WTC11 (cell line): ENCODE measurements at places on chromosomes 2 and 18. TPM values are rescaled to one million over a fixed set of nuclear protein-coding genes. Genes with fewer than 3 reads are reported as not detected.

CXCR1 gene
- total RNA-seq: not detected in 3 replicates

TXNDC2 gene
- total RNA-seq: 0.09 to 0.26 TPM (median 0.14 TPM) in 3 replicates

DNA sequence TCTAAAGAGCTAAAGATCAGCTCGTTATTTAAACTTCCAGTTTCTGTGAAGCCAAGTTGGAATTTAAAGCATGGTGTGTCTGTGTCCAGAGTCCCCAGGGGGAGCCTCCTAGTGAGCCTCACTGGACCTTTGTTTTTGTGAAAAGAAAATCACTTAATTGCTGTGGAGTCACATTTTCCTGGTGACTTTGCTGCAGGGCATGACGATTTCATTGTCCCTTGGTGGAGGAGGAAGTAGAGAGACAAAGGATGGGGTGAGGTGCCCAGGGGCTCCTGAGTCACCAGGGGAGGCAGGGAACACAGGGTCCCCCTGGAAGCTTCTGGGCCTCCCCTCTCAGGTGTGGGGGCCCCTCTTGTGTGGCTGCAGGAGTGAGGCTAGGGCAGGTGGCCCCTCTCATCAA, 19.7 kb downstream of the ATP6V1C2 start:
- H3K4me3 ChIP-seq: no peak overlapping the region
- no peak for DNase-seq
- no peaks in the 10 kb centered on the region for H3K36me3 ChIP-seq
- no peak overlapping the region for H3K27ac ChIP-seq

DNA sequence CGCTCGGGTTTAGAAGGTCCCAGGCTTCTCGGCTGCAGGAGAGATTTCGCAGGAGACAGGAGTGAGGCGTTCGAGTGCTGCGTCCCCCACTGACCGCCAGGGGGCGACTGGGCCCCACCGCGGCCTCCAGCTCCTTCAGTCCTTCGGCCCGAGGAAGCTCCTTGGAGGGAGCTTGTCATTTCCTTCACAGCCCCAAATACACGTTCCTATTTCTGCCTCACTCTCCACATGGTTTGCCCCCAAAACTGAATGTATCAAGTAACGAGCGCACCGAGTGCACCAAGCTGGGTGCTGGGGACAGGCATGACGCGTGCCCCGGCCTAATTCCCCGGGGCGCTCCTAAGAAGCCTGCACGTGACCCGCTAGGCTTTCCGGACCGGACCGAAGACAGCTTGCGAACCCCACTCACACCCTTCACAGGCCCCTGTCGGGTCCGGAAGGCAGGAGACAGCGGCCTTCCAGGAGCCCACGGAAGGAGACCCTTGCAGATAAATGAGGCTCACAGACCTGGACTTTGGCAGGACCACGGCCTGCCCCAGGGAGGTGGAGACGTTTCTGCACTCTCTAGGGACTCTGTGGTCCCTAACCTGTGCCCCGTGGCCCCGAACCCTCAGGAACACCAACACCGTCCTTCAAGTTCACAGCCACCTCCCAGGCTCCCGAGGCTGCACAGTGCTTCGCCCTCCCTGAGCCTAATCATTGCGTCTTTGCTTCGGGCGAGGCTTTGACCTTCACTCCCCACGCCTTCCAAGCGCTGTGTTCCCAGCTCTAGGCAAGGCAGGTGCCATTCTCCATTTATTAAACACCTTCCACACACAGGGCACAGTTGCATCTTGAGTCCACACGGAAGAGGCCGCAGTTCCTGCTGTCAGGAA, 13.0 kb upstream of the FAHD2A start:
- no peak overlapping the region for H3K27ac ChIP-seq
- H3K36me3 ChIP-seq: no peaks in the 10 kb centered on the region
- peak; percentile 86 for DNase-seq
- H3K4me1 ChIP-seq: no peaks in the 10 kb centered on the region
- H3K27me3 ChIP-seq: peaks cover 18% of the 10 kb centered on the region
- no peak overlapping the region for H3K4me3 ChIP-seq

DNA sequence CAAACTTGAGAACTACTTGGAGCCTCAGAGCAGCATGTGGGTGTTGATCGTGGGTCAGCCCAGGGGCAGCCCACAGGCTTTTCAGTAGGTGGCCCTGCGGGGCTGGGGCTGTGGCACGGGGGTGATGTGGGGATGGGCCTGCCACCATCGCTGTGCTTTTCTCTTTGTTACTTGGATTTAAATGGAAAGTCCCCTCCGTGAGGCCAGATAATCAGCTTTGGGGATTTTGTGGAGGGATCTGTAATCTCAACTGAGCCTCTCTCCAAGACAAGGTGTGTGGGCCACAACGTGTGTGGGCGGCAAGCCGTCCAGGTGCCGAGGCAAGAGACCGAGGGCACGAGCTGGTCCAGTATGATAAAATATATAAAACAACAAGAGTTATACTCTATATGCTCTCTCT, 16.7 kb downstream of the COLEC11 start:
- H3K27ac ChIP-seq: no peak overlapping the region
- DNase-seq: no peak
- no peaks in the 10 kb centered on the region for H3K4me1 ChIP-seq
- H3K27me3 ChIP-seq: peaks cover 4% of the 10 kb centered on the region; the same call in 1 of the 2 replicates
